ENCODE measurements at places on chromosomes 6 and 20. TPM values are rescaled to one million over a fixed set of nuclear protein-coding genes. Genes with fewer than 3 reads are reported as not detected.

Gene KIF13A
- 0.86 TPM for total RNA-seq

Gene BPIFA1
- total RNA-seq, result not detected

Gene SLC52A3
- total RNA-seq, result not detected

Gene BMP6
- total RNA-seq, result 0.23 TPM

Gene SGK2
- 1.3 TPM for total RNA-seq

Gene LCA5
- total RNA-seq, result 0.54 TPM

Gene PPP1R10
- total RNA-seq, result 163 TPM
